ENCODE measurements at places on chromosomes 11 and 22.

DNA sequence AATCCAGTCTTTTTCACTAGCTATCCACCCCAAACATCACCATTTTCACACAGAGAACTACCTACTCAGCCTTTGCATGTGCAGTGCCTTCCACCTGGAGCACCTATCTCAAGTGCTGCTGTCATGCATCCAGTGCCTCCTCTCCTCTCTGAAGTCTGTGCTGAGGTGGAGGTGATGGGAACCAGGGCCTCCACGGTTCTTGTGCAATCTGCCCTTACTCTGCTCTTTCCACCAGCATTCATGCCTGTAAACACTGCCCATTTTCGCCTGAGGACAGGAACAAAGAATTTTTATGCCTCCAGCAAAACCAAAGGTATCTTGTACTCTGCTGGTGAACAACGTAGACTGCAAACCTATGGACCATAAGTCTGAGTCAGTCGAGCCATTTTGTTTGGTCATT is 27.0 kb downstream of the PITPNB start:
- DNase-seq = no peak

- DNase-seq = no peak
These were observed 40.6 kb upstream of the TUB start for GRCh38 chr11:8040261-8040920.

- DNase-seq = peak; percentile 84
These were observed 7.8 kb downstream of the SIGIRR start for GRCh38 chr11:406796-407650.

GRCh38 chr22:39316440-39317083 is 2.9 kb downstream of the RPL3 start:
- peak; percentile 92 for DNase-seq

DNA sequence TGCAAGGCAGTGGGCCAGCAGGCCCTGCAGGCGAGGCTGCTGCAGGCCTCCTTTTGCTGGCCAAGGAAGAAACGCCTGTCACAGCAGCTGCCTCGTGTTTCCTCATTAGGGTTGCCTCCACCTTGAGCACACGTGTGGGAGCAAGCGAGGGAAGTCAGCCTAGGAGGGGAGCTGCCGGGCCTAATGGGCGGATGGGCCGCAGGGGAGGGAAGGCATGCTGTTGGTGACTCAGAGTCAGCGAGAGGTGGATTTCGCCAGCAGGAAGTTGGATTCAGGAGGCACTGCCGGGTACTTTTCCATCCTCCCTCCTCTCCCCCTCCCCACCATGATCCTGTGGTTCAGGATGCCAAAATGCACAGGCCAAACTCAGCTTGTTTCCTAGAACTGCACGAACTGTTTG is 498.7 kb downstream of the METTL15 start:
- DNase-seq = peak; percentile 52

DNA sequence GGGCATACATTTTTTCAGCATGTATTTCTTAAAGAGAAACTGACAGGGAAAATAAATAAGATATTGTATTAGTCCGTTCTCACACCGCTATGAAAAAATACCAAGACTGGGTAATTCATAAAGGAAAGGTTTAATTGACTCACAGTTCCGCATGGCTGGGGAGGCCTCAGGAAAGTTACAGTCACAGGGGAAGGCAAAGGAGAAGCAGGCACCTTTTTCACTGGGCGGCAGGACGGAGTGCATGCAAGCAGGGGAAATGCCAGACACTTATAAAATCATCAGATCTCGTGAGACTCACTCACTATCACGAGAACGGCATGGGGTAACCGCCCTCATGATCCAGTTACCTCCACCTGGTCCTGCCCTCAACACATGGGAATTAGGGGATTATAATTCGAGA is 44.2 kb downstream of the PPFIA1 start:
- DNase-seq = no peak

GRCh38 chr11:64891215-64891848 is 12.9 kb upstream of the EHD1 start:
- DNase-seq = no peak

DNA sequence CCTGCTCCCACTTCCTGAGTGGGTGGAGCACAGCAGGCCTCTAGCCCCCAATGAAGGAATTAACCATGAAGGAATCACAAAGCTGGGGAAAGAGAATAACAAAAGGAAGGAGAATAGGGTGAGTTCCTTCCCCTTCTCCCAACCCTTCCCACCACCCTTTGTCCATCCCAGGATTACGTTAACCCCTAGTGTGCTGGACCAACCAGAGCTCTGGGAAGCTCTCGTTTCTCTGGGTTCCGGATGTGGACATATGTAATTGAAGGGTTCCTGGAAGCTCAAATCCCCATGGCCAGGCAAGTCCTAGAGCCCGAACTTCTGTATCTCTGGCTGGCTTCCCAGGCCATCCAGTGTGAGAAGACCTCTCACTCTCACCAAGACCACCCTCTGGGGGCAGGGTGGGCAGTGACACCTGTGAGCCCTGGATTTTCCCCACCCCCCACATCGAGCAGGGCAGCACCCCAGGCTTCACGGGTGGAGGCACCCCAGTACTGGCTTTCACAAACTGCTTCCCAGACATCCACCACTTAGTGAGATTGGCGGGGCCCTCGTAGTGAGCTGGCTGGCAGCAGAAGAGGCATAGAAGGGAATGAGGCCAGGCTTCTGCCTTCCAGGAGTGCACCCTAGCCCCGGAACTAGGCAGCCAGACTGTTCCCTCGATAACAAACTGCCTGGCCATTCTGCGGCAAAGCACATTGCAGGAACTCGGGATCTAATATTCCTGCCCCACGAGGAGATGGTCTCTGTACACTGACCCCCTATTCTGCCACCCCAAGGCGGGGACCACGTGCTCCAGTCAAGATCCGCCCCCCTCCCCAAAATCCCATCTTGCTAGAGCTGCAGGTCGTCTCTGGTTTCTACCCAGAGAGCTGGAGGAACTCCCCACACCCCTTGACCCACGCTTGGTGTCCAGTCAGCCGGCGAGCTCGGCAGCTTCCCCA is 2.1 kb downstream of the NECTIN1 start:
- no peak for DNase-seq

- DNase-seq = no peak
These were observed 1084.9 kb downstream of the BRD1 start for GRCh38 chr22:48742556-48743343.

GRCh38 chr22:33126881-33127280 is 68.7 kb upstream of the SYN3 start:
- no peak for DNase-seq

- peak; percentile 91 for DNase-seq
These were observed 6.4 kb upstream of the ARFGAP3 start for GRCh38 chr22:42863349-42863961.

GRCh38 chr11:70569618-70569890 is 171.2 kb downstream of the CTTN start:
- DNase-seq = no peak

- peak; percentile 75 for DNase-seq
These were observed 696.2 kb upstream of the TENM4 start for GRCh38 chr11:80136991-80137390.

GRCh38 chr22:43798492-43798891 is 13.6 kb downstream of the EFCAB6 start:
- no peak for DNase-seq

GRCh38 chr11:69120096-69120875 is 35.4 kb upstream of the SMIM38 start:
- no peak for DNase-seq

- no peak for DNase-seq
These were observed 40.1 kb downstream of the MUC5B start for GRCh38 chr11:1263010-1263409.

GRCh38 chr11:40223596-40224330 is 1235.7 kb downstream of the LRRC4C start:
- DNase-seq = no peak

- peak; percentile 79 for DNase-seq
These were observed 519 bp upstream of the ART5 start for GRCh38 chr11:3642071-3642951.

DNA sequence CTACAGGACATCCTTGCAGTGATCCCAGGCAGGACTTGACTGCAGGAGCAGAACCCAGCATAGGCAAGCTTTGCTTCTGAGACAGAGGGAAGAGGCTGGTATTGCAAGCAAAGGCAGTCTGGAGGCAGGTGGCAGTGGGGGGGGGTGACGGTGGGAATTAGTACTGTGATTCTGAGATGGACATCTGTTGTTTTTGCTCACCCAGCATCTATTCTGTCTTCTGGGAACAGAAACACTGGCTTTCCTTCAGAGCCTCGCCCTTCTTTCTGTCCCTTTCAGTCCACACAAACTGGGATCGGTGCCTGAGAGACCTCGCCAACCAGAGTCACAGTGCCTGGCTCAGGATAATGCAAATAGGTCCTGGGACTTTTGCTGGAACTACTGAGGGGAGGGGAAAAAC is 31.2 kb upstream of the RASL10A start:
- no peak for DNase-seq

DNA sequence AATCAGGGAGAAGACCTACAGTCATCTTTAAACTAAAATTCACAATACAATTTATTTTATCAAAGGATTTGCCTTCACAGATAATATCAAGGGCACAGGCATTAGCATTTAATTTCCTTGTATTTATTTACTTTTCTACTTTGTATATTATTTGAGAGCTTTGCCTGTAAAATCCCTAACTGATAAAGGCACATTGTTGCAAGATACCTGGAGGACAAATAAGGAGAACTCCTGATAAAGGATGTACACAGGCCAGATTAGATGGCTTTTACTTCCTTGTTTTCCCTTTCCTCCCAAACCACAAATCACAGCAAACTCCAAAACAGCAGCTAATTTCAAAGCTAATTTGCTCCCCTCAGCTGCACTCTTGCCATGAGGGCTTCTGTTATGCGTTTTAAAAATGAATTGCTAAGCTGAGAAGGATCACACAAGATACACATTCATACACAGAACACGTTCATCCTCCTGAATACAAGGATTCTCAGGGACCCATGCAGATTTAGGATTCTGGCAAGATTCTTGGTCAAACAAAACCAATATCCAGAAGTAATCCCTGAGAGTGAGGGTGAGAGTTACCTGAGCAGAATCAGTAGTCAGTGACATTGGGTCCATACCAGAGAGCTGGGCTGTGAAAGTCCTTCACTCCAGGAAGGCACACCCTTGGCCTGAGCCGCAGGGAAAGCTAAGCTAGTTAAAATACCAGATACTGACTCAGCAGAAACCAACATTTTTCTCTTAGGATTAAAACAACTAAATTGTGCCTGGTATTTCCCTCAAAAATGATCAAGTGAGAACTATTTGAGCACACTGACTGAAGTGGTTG is 100.3 kb upstream of the CLPB start:
- peak; percentile 24 for DNase-seq

DNA sequence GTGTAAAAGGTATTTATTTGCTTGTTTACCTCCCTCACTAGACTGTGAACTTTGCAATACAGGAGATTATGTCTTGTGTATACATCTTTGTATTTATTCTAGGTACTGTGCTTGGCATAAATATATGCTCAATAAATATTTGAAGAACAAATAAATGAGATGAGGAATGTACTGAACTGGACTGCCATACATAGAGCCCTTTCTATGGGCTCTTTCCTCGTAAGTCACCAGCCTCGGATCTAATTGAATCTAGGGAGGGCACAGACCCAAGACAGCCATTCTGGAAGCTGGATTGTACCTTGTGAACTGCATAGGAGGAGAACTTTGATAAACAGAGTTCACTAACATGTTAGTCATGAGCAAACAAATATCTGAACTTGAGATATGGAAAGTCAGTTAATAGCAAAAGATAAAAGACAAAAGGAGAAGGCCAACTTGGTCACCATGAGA is 503.9 kb downstream of the INSC start:
- no peak for DNase-seq

GRCh38 chr11:11247576-11247975 is 105.5 kb downstream of the CSNK2A3 start:
- no peak for DNase-seq

GRCh38 chr11:3669742-3670183 is 1.4 kb downstream of the CHRNA10 start:
- no peak for DNase-seq

GRCh38 chr11:12356944-12357655 is 20.3 kb upstream of the PARVA start:
- no peak for DNase-seq

- no peak for DNase-seq
These were observed 29.6 kb downstream of the ZBED4 start for GRCh38 chr22:49883294-49883640.

DNA sequence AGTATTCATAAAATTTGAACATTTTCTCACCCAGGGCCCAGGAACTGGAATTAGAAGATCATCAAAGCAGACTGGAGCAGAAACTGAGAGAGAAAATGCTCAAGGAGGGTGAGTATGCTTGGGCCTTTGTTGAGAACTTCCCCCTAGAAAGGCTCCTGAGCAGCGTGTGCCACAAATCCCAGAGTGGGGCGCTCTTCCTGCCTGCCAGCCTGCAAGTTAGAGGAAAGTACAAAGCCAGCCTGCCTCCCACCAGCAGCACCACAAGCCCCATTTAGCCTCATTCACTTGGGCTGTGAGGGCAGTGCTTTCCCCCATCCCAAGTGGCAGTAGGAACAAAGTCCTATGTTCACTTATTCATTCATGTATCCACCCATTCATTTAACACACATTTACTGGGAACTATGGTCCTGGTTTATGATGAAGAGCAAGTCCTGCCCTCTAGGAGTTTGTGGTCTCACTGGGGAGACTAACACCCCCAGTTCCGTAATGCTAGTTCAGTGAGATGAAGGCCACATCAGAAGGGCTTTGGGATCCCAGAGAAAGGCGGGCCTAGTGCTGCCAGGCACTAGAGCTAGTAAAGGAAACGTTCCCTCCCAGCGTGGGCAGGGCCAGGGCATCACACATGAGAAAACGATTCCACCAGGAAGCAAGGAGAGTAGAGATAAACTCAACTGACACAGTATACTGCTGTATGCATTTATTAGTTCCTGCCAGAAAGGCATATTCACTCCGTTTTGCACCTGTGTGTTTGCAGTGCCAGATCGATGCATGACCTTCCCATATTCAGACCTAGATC is 22.4 kb upstream of the PARVA start:
- no peak for DNase-seq

- DNase-seq = peak; percentile 85
These were observed 538.8 kb upstream of the B3GAT1 start for GRCh38 chr11:134950692-134951304.

DNA sequence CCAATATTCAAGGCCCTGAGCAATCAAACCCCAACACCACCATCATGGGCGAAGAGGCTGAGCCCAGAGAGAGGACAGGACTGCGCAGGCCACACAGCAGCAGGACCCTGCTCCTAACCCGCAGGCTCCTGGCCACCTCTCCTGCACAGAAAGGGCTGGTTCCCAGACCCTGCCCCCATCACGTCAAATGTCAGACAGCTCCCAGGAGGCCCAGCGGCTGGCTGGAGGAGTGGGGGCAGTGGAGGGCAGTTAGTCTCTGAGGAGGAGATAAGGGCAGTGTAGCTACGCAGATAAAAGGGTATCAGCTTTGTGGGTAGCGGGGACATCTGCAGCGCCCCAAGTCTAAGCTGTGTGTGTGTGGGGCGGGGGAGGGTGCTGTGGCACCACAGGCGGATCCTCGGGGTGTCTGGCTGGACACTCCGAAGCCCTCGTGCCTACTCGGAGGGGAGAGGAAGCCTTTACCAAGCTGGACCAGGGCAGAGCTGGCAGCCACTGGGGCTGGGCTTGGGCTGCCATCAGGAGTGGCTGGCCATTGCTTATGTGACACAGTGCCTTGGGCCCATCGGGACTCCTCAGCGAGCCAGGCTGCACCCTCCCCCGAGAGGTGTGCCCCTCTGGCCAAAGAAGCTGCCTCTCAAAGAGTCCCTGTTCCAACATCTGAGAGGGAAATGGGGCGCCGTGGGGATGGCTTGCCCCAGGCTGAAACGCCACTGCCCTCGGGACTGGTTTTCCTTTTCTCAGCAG is 21.5 kb downstream of the FADS3 start:
- DNase-seq = no peak

GRCh38 chr22:21902296-21903087 is 35.0 kb upstream of the MAPK1 start:
- no peak for DNase-seq
